ENCODE measurements at places on chromosomes 7 and 10. TPM values are rescaled to one million over a fixed set of nuclear protein-coding genes. Genes with fewer than 3 reads are reported as not detected.

Gene HOXA9
- 0.15 TPM for total RNA-seq

Gene ASB4
- total RNA-seq, result not detected

Gene GPR85
- total RNA-seq, result 1.9 TPM

Gene EBLN1
- not detected for total RNA-seq

Gene CNPY1
- not detected for total RNA-seq
